Activated CD8-positive, alpha-beta memory T cell treated with anti-CD3 and anti-CD28 coated beads for 48 hours (primary cell): ENCODE measurements at places on chromosomes 4 and X.

GRCh38 chr4:4852591-4853362 lies 6.7 kb upstream of the MSX1 start:
- DNase-seq, result no peak

DNA sequence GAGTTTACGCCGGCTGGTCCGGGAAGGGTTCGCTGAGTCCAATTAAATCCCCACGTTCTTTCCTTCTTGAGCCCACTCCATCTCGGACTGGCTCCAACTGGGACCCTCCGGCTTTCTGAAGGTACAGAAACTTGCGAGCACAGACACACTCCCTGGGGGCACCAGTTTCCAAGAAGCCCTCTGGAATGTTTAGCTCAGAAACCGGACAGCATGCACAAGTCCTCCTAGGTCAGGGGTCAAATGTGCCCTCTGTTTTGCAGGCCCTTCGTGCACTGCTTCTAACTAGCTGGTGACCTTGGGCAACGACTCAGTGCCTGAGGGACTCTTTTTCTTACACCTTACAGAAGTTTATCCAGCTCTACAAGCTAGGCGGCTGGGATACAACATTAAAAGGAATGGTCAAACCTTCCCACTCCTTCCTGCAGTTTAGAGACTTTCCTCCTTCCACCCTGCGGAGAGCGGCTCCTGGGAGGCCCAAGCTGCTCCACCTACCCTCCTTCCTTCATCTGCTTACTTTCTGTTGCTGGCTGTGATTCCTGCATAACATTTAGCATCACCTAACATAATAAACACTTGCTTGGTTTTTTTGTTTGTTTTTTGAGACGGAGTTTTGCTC lies 275.5 kb downstream of the BCOR start:
- DNase-seq, result no peak

DNA sequence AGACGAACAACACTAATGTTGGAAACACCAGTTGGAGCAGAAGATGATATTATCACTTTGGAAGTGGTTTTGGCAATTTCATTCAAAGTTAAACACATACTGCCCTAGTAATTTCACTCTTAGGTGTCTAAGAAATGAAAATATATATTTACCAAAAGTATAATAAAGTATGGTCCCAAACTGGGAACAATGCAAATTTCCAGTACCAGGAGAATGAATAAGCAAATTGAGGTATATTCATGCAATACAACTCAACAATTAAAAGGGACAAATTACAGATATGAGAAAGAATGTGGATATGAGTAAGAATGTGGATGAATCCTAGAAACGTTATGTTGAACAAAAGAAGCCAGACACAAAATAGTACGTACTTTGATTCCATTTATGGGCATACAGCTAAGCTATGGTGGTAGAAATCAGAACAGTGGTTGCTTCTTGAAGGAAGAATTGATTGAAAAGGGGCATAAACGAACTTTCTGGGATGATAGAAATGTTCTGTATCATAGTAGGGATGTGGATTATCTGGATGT lies 10.0 kb downstream of the ELMOD2 start:
- no peak for DNase-seq

DNA sequence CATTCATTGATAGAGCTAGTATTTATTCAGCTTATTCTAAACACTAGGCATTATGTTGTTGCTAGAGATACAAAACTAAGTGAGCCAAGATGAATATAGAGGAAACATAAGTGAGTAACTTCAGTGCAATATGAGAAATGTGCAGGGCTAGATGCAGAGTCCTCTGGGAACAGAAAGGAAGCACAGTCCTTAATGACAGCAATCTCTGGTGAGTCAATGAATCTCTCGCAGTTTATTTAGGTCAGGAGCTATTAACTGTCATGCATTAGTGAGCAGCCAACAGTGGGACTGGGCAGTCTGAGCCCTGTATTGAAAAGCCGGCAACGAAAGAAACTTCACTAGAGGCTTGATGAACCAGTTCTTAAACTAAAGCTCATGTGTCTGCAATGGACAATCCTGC lies 598.1 kb upstream of the MAGEB2 start:
- DNase-seq, result no peak

- DNase-seq, result no peak
Measured at GRCh38 chrX:54473993-54474859, 21.8 kb downstream of the FGD1 start.

DNA sequence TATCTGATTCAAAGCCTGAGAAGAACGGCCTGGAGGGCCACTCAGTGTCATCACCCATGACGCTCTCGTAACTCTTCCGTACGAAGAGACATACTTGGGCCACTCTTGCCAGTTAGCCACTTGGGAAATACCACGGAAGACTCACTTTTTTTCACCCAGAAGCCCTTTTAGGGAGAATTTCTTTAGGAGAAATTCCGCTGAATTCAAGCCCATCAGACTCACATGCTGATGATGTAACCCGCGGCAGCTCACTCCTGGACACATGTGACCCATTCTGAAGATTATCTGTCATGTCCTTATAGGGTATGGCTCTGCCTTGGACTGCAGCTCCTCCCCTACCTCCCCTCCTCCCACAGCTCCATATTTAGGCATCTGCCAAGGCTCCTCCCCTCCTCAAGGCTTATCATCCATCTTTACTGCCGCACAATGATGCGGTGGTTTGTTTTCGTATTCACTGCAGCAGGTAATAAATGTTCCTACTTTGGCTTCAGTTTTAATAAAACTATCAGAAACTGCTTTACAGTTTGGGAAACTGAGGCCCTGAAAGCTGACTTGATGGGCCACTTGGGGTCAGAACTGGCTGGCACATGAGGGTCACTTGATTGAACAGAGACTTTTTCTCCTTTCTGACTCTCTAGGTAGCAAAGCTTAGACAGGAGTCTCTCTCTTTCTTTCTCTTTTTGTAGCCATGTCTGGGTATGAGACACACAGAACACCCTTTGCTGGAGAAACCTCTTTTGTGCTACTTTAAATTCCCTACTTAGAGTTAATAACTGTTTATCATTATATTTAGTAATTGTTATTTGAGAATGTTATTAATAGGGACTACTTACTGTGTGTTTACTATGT lies 42.1 kb downstream of the RHOH start:
- DNase-seq, result no peak

DNA sequence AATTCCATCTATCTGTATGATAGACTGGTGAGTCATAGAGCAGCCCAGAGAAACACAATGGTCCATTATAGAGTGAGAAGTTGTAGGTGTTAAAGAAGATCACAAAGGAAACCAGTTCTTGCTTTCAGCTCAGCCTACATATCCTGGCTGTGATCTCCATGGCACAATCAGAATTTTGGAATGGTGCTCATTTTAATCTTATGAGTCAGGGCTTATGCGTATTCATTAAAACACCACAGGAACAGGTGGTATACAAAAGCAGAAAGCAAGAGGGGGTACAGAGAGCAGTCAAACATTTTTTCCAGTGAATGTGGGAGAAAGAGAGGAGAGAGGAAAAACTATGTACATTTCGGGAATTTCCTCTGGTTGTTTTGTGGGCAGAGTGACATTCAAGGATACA lies 126.9 kb downstream of the MFAP3L start:
- DNase-seq, result no peak

- no peak for DNase-seq
Measured at GRCh38 chrX:111005166-111005565, 90.8 kb upstream of the PAK3 start.

- DNase-seq, result no peak
Measured at GRCh38 chr4:177228599-177228998, 81.1 kb upstream of the NEIL3 start.

- no peak for DNase-seq
Measured at GRCh38 chrX:46626566-46626965, 53.0 kb downstream of the CHST7 start.

- DNase-seq, result no peak
Measured at GRCh38 chr4:52917817-52918216, 55.7 kb downstream of the RASL11B start.

DNA sequence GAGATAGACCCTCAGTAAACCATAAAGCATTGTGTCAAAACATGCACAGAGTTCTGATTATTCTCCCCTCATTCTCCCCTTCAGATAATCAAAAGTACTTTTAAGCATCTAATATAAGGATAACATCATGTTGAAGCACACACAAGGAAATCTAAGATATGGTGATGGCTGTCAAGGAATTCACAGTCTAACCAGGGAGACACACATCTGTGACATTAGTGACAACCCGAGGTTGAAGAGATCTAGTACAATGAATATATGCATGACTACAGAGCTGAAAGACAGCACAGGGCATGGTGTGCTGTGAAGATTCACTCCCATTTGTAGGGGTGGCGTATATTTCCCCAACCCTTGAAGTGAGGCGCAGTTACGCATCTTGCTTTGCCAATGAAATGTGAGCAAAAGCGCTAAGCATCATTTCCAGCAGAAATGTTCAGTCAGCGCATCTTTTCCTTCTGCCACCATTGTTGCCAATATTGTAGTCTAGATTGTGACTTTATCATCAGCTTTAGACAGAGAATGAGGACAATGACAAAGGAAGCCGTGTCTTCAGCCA lies 122.0 kb downstream of the NSUN7 start:
- no peak for DNase-seq

DNA sequence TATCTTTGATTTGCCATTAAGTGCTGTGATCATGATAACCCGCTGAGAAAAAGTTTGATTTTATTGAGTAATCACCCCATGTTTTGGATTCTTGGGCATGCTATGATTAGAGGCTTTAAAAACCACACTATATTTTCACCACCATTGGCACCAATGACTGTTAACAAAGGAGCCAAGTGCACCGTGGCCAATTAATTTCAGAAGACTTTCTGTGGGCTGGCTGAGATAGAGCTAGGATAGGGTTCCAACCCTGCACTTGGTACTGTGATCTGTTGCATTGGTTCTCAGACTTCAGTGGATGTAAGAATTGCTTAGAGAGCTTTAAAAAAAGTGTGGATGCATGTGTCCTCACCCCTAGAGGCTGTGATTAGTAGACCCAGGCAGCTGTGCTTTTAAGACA lies 32.4 kb downstream of the OCRL start:
- DNase-seq, result no peak

GRCh38 chr4:42781315-42781714 lies 111.2 kb upstream of the GRXCR1 start:
- DNase-seq, result no peak

- DNase-seq, result no peak
Measured at GRCh38 chrX:49838374-49838773, 9.3 kb downstream of the PAGE4 start.

- DNase-seq, result no peak
Measured at GRCh38 chr4:6727943-6728250, 11.9 kb downstream of the BLOC1S4 start.

DNA sequence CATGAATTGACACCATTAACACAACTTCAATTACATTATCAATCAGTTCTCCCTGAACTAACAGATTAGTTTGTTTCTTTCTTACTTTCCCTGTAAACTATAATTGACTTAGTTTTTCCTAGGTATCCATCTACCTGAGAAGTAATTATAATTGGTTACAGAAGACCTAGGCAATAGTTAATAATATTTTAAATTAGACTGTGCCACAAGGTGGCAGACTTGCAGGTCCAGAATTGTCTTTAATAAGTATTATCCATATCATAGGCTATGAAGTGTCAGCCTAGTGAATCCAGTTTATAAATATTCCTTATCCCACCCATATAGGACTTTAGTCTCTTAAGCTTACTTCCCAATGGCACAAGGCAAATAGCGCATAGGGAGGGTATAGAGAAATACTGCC lies 48.9 kb upstream of the FAM47B start:
- DNase-seq, result no peak

- no peak for DNase-seq
Measured at GRCh38 chr4:24805566-24805965, 10.2 kb downstream of the SOD3 start.

- DNase-seq, result no peak
Measured at GRCh38 chr4:109207061-109207460, 95.4 kb downstream of the COL25A1 start.
